T-helper 2 cell treated with Interferon-gamma antibody and Interleukin-4, amounts not matched to agents 5 μg/mL and 100 μg/mL, for 36 hours (primary cell): ENCODE measurements at places on chromosomes 12 and 14.

- DNase-seq = no peak
These were observed 9.5 kb upstream of the NR4A1 start for GRCh38 chr12:52041695-52042123.

DNA sequence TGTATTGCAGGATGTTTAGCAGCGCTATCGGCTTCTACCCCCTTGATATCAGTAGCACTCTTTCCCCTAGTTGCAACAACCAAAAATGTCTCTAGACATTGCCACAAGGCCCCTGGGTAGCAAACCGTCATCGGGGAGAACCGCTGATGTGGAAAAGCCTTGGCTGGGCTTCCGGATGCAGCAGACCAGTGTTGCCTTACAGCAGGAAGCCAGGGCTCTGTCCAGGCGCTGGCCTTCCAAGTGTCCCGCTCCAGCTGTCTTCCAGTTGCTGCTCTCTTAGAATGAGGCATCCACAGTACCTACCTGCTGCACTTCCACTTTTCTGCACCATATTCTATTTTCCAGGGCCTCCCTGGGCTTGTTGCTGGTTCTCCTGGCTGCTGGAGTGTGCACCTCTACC lies 22.6 kb upstream of the SLC10A1 start:
- DNase-seq = no peak

GRCh38 chr12:121787063-121788025 lies 6.1 kb downstream of the RHOF start:
- DNase-seq = no peak

- DNase-seq = no peak
These were observed 207.7 kb downstream of the RAD51B start for GRCh38 chr14:68027276-68027675.

DNA sequence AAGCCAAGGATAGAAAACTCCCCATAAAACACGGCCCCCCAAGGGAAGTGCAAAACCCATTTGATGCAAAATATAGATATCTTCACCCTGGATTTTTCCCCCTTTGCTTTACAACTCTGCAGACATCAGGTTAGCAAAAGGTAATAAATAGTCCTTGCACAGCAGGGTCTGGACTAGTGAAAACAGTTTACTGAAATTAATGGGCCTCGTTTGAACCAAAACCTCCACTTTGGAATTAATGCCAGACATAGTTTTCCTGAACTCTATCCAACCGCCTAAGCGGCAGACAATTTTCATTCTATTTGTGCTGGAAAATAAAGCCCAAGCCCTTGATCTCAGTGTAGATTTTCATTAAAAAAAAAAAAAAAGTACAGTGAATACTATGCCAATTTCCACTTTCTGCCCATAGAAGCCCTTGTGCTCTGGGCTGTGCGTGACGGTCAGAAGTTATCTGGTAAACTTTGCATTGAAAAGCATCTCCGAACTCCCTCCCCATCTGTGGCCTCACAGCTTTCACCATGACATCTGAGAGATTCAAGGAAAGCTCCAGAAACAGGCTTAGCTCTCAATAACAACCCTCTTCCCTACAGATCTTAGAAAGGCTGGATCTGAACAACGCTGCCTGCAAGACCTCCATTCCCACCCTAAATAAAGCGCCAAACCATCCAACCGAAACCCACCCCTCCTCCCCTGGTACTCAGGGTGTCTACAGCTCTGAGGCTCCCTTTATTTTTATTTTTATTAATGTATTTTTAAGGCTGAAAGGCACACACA lies 11.0 kb upstream of the IRF2BPL start:
- no peak for DNase-seq

DNA sequence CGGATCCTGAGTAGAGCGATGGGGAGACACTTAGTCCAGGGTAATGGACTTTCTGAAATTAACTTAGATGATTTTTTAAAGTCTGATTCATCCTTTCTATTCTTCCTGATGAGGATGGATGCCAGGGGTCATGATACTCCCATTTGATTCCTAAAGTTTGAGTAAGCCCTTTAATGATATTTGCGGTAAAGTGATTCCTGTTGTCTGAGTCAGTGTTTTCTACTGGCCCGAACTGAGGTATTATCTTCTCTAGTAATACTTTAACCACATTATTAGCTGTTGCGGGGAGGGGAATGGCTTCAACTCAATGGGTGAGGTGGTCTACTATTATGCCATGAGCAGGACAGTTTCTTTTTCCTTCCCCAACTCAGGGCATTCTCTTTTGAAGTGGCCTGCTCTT lies 111.6 kb downstream of the RIN3 start:
- DNase-seq = no peak

DNA sequence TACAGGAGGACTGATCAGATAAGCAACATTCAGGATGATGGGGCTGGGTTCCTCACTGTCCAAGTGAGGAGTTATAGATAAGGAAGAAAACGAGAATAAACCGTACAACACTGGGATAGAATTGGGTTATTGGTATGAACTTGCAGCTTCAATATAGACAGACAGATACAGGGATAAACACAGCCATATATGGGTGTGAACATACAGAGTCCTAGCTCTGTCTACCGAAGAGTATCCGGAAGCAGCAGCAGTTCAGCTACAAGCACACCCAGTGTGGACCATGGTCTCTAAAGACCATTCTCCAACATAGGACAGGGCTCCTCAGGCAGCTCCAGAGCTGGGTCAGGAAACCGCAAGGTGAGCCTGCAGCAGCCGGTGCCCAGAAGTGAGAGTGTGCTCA lies 40.8 kb downstream of the CDC42BPB start:
- DNase-seq = no peak

GRCh38 chr14:105146976-105147635 lies 21.5 kb downstream of the JAG2 start:
- no peak for DNase-seq

GRCh38 chr14:64208981-64209380 lies 85.2 kb downstream of the ESR2 start:
- DNase-seq = no peak

DNA sequence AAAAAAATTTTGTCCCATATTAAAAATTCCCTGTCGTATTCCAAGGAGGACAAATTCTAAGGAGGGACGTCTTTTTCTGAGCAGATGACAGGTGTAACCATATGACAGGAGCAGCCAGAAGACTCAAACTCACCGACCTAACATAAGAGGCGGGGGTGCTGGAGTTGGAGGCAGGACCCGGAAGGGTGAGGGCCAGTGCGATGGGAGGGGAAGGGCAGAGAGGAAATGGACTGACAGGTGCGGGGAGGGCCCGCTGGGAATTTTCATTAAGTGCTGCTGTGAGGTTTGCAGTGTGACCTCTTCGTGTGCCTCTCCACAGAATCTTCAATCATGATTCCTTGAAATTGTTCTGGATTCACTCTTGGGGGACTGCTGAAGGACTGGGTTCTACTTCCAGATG lies 189.4 kb downstream of the NTF3 start:
- DNase-seq = no peak

DNA sequence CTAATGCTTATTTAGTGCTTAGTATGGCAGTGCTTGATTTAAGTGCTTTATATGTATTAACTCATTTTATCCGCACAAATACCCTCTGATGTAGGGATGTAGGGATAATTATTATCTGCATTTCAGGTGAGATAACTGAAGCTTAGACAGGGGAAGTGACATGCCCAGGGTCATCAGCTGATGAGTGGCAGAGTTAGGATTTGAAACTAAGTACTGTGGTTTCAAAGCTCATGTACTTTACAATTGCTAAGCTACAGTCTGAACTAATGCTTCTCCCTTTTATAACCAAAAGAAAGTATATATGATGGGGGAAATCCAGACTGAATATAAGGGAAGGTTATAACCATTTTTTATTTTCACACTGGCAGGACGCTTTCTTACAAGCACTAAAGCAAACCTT lies 229.6 kb upstream of the NAV3 start:
- no peak for DNase-seq

- no peak for DNase-seq
These were observed 323.7 kb downstream of the PAWR start for GRCh38 chr12:79367032-79367589.

DNA sequence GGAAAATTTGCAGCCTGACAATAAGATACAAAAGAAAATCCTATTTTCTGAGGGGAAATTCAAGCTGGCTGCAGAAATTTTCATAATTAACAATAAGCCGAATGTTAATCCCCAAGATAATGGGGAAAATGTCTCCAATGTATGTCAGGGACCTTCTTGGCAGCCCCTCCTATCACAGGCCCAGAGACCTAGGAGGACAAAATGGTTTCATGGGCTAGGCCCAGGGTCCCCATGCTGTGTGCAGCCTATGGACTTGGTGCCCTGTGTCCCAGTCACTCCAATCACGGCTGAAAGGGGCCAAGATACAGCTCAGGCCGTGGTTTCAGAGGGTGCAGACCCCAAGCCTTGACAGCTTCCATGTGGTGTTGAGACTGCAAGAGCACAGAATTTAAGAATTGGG lies 11.2 kb downstream of the C12orf50 start:
- DNase-seq = no peak

DNA sequence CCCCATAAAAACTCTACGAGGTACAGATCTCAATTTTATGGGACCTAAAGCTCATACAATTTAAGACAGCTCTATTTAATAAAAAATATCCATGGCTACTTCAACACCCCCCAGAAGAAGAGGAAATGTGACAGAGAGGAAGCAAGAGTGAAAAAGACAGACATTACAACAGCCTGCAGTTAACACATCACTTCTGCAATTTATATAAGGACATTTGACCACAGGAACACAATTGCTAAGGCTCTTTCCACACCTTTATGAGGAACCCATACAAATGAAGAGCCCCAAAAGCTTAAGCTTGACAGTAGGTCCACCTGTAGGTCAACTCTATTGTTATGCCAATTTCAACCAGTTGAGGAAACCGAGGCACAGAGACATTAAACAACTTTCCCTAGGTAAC lies 5.6 kb downstream of the OR10P1 start:
- DNase-seq = no peak

DNA sequence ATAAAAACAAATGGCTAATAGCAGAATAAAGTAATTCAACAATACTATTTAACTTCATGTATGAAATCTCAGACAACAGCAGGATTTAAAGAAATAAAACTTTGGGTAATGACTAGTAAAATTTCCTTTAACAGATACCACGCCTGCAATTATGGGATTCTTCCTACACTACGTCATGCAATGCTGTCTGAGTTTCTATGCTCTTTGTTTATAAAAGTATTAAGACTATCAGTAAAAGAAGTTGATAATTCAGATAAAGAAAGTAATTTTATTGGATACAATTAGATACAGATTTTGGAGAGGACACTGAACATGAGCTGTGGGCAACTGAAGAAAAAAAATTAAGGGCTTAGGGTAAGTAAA lies 308.4 kb upstream of the LRFN5 start:
- no peak for DNase-seq

- DNase-seq = no peak
These were observed 43.4 kb upstream of the CHST11 start for GRCh38 chr12:104413330-104413729.

DNA sequence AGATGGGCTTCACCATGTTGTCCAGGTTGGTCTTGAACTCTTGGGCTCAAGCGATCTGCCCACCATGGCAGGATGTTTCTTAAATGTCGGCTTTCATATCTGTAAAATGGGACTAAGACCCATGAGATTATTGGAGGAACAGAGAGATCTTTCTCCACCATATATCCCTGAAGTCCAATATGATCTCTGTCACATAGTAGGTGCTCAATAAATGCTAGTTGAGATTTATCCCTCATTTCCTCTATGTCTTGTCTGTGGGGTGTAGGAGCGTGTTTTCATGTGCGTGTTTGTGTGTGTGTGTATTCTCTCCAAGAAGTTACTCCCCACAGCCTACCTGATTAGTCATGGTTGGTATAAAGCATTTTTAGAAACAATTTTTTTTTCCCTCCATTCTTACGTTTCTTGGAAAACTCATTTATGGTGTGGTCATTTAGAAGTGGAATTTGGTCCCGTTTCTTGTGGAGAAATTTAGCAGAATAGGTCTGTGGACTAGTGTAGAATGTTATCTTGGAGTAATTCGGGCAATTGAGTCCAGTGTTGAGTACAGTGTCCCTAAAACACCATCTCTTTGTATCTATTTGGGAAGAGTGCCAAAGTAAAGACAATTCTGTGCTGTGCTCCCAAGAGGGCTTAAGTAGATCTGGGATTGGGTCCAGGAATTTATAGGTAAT lies 4.3 kb downstream of the STRAP start:
- DNase-seq = no peak

GRCh38 chr14:75204116-75204515 lies 27.7 kb upstream of the TMED10 start:
- DNase-seq = peak; percentile 12

GRCh38 chr12:50222275-50222783 lies 55.2 kb upstream of the CERS5 start:
- no peak for DNase-seq

DNA sequence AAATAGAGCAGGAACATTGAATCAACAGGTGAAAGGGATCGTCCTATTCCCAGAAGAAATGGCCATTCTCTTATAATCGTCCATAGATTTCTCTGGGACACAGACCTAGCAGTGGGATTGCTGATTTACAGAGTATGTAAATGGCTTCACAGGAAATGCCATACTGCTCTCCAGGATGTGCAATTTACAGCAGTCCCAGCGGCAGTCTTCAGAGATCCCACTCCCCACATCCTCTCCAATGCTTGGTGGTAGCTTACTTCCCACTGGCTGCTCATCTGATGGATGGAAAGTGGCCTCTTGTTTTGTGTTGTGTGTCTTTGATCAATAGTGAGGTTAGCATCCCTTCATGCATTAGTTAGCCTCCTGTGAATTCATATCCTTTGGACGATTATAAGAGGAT lies 58.1 kb upstream of the PRMT8 start:
- no peak for DNase-seq

DNA sequence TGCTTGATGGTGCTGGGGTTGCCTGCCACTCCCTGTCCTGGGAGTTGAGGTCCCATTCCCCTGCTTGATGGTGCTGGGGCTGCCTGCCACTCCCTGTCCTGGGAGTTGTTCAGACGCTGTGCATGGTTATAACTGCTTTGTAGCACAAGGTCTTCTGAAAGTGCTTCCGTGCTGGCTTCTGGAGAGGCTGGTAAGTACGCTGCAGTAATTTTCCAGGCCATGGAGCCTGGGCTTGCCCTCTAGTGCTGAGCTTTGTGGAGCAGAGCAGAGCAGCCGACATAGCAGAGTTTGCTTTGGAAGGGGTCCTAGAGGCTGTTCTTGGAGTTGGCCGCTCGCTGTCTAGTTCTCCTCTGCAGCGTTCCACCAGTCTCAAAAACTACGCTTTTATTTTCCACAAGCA lies 6.3 kb downstream of the B4GALNT3 start:
- no peak for DNase-seq

DNA sequence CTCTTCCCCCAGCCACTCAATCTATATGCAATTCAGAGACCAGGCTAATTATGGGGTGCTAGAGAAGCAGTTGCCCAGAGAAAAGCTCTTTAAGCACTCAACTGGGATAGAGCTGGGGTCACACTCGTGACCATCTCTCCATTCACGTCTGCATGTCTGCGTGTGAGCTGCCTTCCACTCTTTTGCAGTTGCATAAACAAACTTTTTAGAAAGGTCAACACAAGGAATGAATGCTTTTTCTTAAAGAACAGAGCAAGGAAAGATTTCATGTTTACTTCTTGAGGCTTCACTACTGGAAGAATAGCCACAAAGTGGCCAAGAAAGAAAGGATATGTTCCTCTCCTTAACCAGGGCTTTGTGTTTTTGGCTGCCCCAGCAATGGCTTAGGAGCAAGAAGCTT lies 151.1 kb downstream of the SAMD4A start:
- no peak for DNase-seq
